Stimulated activated CD8-positive, alpha-beta memory T cell treated with anti-CD3 and anti-CD28 coated beads, Interleukin-15, amount 100 ng/mL, for 24 hours (primary cell): ENCODE measurements at places on chromosomes 13 and 19.

DNA sequence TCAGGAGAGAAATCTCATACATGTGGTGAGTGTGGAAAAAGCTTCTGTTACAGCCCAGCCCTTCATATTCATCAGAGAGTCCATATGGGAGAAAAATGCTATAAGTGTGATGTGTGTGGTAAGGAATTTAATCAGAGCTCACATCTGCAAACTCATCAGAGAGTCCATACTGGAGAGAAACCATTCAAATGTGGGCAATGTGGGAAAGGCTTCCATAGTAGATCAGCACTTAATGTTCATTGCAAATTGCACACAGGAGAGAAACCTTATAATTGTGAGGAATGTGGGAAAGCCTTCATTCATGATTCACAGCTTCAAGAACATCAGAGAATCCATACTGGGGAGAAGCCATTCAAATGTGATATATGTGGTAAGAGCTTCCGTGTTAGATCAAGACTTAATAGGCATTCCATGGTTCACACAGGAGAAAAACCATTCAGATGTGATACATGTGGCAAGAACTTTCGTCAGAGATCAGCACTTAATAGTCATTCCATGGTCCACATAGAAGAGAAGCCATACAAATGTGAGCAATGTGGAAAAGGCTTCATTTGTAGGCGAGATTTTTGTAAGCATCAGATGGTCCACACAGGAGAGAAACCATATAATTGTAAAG is 15.2 kb downstream of the ZNF221 start:
- DNase-seq, result no peak

DNA sequence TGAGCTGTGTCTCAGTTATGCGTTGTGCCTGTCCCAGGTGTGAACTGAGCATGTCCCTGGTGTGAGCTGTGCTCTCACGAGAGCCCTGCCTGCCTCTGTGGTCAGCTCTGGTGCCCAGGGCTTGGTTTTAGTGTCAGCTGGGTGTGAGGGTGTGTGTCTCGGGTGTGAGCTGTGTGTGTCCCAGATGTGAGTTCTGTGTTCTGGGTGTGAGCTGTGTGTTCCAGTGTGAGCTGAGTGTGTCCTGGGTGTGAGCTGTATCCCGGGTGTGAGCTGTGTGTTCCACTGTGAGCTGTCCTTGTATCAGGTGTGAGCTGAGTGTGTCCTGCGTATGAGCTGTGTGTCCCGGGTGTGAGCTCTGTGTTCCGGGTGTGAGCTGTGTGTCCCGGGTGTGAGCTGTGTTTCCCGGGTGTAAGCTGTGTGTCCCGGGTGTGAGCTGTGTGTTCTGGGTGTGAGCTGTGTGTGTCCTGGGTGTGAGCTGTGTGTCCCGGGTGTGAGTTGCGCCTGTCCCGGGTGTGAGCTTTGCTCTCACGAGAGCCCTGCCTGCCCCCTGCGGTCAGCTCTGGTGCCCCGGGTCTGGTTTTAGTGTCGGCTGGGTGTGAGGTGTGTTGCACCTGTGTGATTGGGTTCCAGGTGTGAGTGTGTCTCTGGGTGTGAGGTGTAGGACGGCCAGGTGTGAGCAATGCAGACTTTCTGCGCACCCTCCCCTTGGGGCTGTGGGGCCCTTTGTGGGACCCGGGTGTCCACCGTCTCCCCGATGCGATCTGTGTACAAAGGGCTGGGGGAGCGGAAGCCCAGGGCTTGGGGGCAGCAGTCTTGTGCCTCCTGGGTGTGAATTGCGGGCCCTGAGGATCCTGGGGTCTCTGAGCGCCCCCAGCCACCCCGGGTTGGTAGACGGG is 7.1 kb upstream of the PEAK3 start:
- DNase-seq, result no peak

GRCh38 chr19:30896554-30896953 is 452.7 kb downstream of the TSHZ3 start:
- no peak for DNase-seq

- DNase-seq, result no peak
Observed at GRCh38 chr13:27774651-27775050, 17.6 kb upstream of the GSX1 start.

GRCh38 chr19:50833802-50834167 is 411 bp upstream of the KLK15 start:
- no peak for DNase-seq

GRCh38 chr19:11198769-11199424 is 1.6 kb upstream of the KANK2 start:
- no peak for DNase-seq

DNA sequence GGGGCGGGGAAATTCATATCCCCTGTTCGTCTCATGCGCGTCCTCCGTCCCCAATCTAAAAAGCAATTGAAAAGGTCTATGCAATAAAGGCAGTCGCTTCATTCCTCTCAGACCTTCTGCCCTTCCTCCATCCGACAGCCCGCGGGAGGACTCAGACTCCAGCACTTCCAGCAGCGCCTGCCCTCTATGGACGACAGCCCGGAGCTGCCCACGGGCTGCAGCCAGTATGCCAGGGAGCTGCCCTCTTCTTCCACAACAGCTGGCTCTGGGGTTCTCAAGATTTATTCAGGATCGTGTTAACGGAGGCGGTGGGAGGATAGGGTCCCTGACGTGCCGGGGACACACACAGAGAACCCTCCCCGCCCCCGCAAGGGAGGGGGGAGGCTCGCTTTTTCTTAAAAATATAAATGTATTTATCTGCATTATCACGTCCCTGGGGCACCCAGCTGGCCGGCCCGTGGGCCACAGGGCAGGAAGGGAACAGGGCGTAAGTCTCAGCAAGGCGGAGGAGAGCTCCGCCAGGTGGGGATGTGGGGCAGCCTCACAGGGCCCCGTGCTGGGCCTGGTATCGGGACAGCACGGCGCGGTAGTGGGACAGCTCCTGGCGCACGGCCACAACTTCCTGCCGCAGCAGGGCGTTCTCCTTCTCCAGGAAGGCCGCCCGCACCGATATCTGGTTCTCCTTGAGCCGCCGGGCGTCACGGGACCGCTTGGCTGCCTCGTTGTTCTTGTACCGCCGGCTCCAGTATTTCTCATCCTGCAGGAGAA is 6.7 kb downstream of the DBP start:
- DNase-seq, result no peak

DNA sequence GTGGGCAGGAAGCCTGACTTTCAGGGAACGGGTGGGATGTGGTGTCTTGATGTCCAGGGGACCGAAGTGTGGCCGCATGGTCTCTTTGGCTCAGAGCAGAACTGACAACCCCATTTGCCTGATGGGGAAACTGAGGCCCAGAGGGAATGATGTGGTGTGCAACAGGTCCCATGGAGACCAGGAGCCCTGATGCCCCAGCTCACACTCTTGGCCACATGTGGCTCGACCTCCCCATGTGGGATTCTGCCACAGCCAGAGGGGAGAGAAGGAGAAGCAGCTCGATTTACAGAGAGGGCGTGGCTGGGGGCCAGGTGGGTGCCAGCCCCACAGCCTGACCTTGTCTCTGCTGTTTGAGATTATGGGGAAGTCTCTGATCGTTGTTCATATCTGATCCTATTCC is 128.1 kb downstream of the TEX29 start:
- no peak for DNase-seq

- no peak for DNase-seq
Observed at GRCh38 chr19:5466814-5467291, 11.6 kb downstream of the ZNRF4 start.

DNA sequence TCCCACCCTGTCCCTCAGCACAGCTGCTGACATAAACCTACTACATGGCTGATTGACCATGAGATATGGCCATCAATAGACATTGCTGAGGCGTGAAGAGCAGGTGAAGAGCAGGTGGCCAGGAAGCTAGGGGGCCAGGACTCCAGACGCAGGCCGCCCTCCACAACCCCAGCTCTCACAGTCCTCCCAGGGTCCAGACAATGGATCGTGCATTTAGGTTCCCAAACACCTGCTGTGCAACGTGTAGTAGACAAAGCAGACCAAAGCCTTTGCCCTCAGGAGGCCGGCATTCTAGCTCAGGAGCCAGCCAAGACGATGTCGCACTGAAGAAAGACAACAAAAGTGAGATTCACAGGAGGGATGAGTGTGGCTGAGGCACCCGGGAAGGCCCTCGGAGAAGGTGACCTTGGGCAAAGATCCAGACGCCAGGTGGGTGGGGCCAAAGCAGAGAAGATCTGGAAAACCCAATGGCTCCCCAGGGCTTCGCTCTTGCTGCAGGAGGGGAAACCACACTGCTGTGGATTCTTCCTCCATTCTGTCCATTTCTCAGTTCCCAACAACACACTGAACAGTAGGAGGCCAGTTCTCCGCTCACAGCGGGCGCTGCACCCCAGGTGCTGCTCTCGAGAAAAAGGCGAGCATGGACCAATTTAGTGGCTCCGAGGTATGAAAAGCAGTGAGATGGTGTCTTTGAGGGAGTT is 1.4 kb downstream of the FFAR1 start:
- no peak for DNase-seq

GRCh38 chr13:98783856-98784478 is 31.5 kb upstream of the SLC15A1 start:
- DNase-seq, result no peak

GRCh38 chr13:49840266-49840665 is 47.8 kb upstream of the KPNA3 start:
- DNase-seq, result no peak

- no peak for DNase-seq
Observed at GRCh38 chr19:34431681-34432402, 3.7 kb downstream of the UBA2 start.

- DNase-seq, result no peak
Observed at GRCh38 chr13:80603351-80603750, 262.4 kb upstream of the SPRY2 start.

GRCh38 chr19:51735759-51736449 is 12.1 kb upstream of the HAS1 start:
- DNase-seq, result no peak

- no peak for DNase-seq
Observed at GRCh38 chr19:39444598-39445195, 685 bp upstream of the SUPT5H start.

GRCh38 chr13:110850006-110850405 is 64.9 kb downstream of the ANKRD10 start:
- no peak for DNase-seq

DNA sequence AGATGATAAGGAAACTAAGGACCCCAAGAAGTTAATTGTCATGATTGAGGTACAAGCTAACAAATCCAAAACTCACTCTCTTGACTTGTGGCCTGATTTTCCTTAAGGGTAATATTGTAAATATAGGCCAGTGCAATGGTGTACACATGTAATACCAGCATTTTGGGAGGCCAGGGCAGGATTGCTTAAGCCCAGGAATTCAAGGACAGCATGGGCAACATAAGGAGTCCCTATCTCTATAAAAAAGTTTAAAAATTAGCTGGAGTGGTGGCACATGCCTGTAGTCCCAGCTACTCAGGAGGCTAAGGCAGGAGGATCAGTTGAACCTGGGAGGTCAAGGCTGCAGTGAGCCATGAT is 28.7 kb upstream of the GARRE1 start:
- DNase-seq, result no peak

DNA sequence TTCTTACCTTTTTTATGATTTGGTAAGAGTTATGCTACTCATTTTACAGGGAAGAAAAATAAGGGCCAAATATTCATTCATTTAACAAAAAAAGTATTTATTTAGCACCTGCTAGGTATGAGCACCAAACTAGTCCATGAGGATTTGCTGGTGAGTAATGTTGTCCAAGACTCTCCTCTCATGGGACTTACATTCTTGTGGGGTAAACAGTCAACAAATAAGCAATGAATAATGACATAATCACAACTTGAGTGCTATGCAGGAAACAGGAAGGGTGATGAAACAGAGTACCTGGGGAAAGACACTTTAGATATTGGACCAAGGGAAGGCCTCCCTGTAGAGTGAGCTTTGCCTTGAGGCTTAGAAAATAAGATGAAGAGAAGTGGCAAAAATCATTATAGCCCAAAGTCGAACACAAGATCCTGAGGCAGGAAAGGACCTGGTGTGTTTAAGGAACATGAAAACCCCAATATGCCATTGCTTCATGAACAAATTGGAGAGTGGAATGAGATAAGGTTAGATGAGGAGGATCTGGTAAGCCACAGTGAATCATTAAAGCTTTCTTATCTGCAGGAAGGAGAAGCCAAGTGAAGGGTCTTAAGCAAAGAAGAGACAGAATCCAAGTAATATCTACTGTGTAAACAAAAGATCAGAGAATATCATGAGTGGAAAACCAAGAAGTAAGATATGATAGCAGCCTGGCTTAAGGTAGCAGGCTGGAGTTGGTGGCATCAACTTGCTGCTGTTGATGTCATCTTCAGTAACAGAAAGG is 294.5 kb upstream of the NBEA start:
- DNase-seq, result no peak

DNA sequence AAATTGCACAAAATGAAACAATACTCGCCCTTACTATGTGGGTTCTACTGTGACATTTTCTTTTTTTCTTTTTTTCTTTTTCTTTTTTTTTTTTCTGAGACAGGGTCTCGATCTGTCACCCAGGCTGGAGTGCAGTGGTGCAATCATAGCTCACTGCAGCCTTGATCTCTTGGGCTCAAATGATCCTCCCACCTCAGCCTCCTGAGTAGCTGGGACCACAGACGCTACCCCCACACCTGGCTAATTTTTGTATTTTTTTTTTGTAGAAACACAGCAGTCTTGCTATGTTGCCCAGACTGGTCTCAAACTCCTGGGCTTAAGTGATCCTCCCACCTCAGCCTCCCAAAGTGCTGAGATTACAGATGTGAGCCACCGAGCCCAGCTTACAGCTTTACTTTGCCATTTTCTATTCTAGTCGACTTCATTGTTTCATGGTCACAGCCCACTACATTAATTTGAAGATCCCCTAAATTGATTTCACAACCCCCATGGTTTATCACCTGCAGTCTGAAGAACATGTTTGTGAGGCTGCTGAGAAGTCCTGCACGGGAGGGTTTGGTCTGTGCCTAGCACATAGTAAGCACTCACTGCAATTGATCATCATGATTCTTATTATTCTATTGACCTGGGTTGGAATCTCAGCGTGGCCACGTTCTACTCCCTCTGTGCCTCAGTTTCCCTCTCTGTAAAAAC is 3.8 kb downstream of the BCL3 start:
- DNase-seq, result no peak

- no peak for DNase-seq
Observed at GRCh38 chr19:38152461-38153379, 71.3 kb downstream of the DPF1 start.
